ENCODE measurements at places on chromosomes 16 and 17.

DNA sequence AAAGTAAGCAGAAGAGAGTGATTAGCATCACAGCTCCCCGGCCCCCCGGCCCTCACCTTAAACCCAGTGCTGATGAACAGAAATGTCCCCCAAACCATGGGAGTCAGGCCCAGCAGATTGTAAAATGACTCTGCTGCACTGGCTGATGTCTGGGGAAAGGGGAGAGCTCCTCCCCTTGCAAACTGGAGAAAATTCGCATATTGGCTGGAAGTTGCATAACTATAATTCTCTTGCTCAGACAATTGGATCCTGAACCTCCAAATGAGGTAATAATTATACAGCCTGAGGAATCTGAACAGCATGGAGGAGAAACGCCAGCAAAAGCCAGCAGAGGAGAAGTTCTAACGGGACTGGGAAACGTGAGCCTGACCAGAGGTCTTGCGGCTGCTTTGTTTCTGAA, 109.7 kb downstream of the C16orf95 start:
- peak; percentile 79 for DNase-seq

DNA sequence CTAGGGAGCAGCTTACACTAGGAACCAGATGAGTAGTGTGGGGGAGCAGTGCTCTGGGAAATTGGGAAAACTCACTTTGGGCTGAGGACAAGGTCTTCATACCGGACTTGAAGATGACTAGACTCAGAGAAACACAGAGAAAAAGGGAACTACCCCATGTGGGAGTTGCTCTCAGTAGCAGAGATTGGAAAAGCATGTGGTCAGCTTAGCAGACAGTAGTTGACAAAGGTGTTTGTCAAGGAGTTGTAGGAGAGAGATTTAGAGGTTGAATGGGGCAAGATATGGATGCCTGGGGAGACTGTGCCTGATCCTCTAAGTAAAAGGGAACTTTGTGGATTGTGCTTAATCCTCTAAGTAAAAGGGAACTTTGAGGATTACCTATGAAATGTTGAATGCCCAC, 194.5 kb upstream of the COX10 start:
- DNase-seq, result no peak

- no peak for DNase-seq
These were observed 15.2 kb downstream of the RDM1 start for GRCh38 chr17:35915153-35915964.

- DNase-seq, result peak; percentile 87
These were observed 22.7 kb downstream of the PEMT start for GRCh38 chr17:17568772-17569195.

DNA sequence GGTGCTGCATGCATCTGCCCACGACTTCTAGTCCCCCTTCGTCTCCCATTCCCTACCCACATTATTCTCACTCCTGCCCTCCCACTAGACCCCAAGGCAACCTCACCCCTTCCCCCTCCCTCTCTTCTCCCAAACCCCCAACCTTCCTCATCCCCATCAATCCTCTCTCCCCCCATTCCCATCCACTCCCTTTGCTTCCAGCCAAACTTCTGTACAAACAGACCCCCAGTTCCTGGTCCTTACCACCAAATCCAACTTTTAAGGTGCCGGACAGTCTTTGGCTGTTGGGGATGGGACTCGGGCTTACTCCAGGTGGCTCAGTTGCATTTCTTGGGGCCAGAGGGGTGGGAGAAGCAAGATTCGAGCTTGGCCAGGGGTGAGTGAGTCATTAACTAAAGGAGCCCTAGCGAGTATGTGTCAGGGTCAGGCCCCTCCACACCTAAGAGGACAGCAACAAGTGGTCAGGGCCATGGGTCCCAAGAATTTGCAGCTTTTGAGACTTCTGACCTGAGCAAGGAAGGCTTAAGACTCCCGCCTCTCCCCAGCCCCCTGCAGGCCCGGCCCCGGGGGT, at the start of gene SLC38A8:
TSS of gene SLC38A8 (minus strand) at position 488 of the 571 bp plus-strand sequence. CDS start 638 bp downstream, outside the sequence.
- DNase-seq, result no peak

DNA sequence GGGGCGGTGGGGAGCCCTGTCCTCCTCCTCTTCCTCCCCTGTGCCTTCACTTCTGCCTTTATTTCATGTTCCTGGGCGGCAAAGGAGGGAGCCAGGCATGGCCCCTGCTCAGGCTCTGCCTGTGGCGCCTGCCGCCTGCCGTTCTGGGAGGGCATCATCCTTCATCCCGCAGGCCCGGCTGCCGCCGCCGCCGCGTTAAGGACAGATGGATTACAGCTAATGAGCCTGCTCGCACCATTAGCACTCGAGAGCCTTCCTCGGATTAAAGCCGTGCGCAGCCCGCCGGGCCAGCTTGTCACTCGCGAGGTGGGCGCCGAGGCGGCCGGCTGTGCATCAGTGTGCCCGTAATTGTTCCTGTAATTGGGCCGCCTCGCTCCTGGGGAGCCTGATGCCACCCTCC, 127.7 kb upstream of the GSE1 start:
- DNase-seq, result no peak

GRCh38 chr17:44362949-44363612, 572 bp downstream of the FAM171A2 start:
- peak; percentile 56 for DNase-seq

DNA sequence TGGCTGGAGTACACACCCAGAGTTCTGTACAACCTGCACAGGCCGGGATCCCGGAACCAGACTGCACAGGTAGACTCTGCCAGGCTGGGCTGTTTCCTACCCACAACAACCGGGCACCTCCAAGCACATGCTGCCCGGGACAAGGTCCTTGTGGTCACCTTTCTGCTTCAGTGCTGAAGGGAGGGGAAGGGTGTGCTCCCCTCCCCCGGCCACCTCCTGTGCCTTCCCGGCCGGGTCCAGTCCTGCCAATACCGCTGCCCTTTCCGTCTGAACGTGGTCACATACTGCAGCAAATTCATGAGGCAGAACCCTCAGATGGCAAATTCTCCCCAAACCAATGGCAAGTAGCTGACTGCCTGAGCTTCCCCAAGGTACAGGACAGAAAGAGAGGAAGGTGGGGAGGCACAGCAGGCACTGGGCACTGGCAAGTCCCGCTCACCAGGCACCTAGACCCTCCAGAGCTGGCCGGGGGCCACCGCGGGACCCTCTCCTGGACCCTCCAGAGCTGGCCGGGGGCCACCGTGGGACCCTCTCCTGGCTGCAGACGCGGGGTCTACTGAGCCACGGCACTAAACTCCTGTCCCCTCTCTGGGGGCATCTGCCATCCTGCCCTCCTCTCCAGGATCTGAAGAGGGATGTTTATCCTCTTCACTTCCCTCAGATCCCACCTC, 22.8 kb downstream of the SLC43A2 start:
- DNase-seq, result no peak

DNA sequence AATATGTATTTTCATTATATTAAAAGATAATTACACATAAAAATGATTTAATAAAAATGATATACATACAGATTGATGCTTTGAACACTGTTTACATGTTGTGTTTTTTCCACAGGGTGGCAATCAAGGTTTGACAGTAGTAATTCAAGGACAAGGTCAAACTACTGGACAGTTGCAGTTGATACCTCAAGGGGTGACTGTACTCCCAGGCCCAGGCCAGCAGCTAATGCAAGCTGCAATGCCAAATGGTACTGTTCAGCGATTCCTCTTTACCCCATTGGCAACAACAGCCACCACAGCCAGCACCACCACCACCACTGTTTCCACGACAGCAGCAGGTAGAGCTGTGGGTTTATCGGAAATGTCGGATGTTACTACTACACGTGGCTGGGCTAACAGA, 52.2 kb downstream of the C17orf58 start:
- DNase-seq, result no peak

- DNase-seq, result peak; percentile 54
These were observed 7.5 kb upstream of the ADCY9 start for GRCh38 chr16:4123616-4124300.

DNA sequence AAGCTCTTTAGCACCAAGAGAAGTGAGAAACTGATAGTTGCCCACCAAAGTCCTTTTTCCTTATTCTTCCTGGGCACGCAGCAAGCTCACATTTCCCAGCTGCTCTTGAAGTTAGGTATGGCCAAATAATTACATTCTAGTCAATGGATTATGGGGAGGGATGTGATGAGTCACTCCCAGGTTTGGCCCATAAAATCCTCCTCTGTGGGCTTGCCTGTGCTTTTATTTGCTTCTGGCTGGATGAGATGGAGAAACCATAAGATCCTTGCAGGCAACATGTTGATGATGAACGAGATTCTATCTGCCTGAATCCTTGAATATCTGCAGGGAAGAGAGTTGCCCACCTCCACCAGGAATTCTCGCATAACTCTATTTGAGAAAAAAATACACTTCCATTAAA, 568.3 kb upstream of the SALL1 start:
- no peak for DNase-seq

- DNase-seq, result no peak
These were observed 34.6 kb downstream of the DCAKD start for GRCh38 chr17:45016823-45017222.

- no peak for DNase-seq
These were observed 378.3 kb downstream of the CDH13 start for GRCh38 chr16:83004868-83005652.

DNA sequence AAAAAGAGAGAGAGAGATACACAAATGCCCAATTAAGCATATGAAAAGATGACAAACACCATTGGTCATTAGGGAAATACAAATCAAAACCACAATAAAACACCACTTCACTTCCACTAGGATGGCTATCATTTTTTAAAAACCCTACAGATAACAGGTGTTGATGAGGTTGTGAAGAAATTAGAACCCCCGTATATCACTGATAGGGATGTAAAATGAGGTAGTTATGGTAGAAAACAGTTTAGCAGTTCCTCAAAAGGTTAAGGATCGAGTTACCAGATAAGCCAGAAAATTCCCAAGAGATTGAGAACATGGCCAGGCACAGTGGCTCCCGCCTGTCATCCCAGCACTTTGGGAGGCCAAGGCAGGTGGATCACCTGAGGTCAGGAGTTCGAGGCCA, 2.8 kb downstream of the P2RX5 start:
- no peak for DNase-seq

DNA sequence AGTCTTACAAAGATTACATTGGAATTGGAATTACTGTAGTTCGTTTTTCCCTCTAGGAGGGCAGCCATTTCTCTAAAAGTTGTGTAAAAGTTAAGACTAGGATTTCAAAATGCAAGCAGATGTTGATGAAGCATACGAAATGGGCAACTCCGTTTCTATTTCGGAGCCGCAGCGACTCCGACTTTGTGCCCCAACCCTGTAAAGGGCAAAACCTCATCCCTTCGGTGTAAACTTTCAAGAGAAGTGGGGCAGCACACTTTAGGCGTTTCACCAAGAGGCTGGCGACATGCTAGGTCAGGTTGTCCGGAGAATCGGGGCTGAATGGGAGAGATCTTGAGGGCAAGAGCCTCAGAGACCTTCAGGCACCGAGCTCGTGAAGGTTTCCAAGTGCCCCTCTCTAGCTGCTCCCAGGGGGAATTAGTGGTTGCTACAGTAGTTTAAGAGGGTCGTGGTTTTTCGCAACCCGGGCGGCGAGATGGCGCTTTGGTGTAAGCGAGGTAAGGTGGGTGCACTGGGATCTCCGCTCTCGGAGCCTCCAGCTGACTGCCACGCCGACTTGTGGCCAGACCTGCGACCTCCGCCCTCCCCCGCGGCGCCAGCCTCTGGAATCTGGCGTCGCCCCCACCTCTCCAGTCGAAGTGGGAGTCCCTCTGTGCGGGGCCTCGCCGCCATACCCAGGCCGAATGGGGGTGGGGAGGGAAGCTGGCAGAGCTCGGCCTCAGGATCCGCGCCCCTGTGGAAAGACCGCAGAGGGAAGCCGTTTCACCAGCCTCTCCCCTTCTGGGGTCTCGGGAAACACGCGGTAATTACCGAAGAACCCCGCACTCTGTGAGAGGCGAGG, 1.0 kb upstream of the HEXIM2 start:
- DNase-seq, result peak; percentile 63

DNA sequence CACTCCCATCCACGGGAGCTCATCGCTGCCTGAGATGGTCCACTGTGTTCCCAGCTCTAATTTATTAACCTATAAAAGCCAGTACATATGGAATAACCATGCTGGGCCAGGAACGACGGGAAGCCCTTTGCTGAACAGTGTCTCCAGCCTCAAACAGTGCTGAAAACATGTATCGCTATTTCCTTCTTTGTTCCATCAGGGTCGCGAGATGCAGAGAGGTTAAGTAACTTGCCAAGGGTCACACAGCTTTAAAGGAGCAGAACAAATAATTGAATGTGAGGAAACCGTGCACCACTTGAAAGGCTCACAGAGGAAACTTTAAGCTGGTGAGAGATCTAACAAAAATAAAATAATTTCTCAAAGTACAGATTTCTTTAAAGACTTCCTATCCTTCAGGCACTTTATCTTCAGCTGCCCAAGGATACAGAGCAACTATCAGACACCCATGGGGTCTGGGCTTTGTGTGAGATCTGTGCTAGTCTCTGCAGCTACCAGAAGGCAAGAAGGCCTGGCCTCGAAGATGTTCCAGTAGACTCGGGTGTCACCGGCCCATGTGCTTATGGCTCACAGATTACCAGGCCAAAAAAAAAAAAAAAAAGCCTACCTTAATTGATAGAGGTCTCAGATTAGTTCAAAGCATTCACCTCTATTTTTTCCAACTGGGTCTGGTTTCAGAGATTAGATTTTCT, 207.8 kb upstream of the FOXF1 start:
- no peak for DNase-seq

DNA sequence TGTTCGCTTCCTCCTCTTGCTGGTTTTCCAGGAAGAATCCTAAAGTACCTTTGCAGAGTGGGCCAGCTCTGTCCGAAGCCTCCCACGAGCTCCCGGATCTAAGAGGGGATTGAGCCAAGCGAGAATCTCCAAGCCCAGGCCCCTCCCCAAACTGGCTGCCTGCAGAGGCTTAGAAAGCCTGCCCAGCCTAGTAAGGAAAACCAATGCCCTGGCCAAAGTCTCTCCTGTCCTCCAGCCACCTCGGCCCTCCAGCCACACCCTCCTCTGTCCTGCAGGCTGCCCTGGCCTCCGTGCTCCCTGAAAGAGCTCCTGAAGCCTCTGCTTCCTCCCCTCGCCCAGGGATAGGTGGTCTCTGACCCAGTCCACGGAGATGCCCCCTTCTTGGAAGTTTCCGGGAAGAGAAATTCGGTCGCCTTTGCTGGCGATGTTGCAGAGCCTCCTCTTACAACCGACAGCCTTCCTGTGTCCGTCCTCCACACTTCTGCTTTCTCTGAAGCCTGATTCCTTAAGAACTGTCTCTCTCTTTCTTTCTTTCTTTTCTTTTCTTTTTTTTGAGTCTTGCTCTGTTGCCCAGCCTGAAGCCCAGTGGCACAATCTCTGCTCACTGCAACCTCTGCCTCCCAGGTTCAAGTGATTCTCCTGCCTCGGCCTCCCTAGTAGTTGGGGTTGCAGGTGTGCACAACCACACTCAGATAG, 54.9 kb upstream of the TOB1 start:
- DNase-seq, result no peak

- no peak for DNase-seq
These were observed 10.9 kb downstream of the RAD51C start for GRCh38 chr17:58703137-58703915.

GRCh38 chr16:81500833-81501521, 56.4 kb downstream of the CMIP start:
- no peak for DNase-seq

DNA sequence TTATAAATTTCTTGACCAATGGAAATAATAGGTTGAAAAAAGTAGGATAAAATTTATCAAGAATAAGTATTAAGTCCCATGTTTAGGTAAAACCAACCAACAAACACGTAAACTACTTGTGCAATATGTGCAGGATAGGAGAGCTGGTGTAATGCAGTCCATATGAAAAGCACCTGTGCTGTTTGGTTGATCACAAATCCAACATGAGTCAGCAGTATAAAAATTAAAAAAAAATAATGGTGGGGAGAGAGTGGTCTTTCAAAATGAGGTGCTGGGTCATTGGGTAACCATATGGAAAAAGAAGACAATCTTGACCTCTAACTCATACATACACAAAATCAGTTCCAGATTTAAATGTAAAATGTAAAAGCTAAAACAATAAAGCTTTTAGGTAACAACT, 181.8 kb downstream of the HS3ST3B1 start:
- no peak for DNase-seq
